Activated T-cell treated with anti-CD3 and anti-CD28 coated beads for 4 hours (primary cell): ENCODE measurements at places on chromosomes 2 and 18.

GRCh38 chr18:36663312-36663711, 165.5 kb downstream of the TPGS2 start:
- no peak for DNase-seq

- no peak for DNase-seq
These were observed 165.3 kb upstream of the SMAD2 start for GRCh38 chr18:48095726-48096125.

- DNase-seq, result no peak
These were observed 51.3 kb upstream of the RASGRP3 start for GRCh38 chr2:33425161-33425560.

DNA sequence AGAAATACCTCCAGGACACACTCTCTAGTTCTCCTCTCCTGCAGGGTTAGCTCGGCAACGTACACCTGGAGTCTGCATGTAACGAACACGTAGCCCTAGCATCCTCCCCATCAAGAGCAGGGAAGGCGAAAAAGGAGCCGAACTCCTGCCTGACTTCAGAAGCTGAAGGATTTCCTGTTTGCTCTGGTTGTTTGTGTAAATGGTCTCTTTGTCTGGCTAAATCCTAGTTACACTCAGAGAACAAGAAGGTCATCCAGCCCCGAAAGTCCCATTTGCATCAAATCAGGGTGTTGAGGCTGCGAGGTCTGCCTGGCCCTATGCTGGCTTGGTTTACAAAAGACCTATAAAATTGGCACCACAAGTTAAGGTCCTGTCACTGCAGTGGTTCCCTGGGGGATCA, 66.4 kb upstream of the POMC start:
- DNase-seq, result no peak

- no peak for DNase-seq
These were observed 493.8 kb upstream of the NRP2 start for GRCh38 chr2:205188239-205189138.

DNA sequence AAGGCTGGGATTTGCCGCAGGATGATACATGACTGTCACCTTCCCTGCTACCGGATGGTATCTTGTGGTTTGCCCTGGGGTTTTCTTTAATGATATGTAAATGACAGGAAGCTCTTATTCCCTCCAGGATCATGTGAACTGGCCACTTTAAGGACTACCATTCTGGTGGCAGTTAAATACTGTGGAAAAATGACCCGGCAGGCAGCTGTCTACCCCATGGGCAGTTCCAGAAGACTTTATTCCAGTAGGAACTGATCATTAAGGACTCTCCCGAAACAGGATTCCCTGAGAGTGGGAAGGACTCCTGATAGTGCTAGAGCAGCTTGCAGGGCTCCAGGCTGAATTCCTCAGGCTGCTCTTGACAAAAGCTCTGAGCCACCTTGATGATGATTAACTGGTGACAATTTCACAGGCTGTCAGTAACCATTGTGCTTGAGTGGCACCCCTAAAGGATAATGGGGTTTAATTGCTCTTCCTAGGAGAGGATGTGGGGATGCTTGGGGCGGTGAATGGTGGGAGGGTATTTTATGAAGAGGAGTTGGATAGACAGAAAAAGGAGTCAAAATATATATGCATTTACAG, 212.0 kb downstream of the CPS1 start:
- DNase-seq, result no peak

- no peak for DNase-seq
These were observed 936.1 kb upstream of the ACVR2A start for GRCh38 chr2:146908776-146909175.

DNA sequence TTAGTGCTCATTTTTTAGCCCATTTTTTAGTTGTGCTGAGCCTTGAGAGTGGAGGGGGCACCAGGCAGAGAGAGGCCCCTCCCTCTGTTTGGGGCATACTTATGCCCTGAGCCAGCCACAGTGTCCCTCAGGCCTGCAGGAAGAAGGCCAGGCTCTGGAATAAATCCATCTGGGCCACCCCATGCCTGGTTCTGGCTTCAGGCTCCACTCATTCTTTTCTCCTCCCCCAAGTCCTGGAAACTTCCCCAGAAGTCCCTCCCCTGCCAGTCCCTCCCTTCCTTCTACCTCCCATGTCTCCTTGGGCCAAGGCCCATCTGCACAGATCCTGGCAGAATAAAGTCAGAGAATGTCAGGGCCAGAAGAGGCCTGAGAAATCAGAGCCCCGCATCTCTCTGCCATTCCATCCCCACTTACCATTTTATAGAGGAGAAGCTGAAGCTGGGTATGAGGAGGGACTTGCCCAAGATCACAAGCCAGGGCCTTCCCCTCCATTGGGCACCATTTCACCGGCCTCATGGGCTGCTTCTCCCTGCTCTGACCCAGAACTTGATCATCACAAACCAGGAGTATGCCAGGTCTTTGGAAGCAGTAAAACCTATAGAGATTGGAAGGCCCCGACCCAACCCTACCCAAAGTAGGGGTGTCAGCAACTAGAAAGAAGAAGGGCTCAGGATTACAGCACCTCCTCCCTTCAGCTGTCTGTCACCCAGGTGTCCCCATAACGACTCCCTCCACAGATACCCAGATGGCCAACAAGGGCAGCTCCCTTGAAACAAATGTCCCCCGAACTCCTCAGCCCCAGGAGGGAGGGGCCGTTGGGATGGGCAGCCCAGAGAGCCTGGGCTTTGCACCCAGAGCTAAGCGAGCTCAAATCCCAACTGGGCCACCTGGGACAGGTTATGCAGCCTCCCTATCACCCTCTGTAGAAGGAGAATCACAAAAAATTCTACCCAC, 108.4 kb downstream of the POLR1A start:
- DNase-seq, result no peak
